ENCODE measurements at places on chromosomes 12 and 14.

- DNase-seq: no peak
These were observed 55.4 kb downstream of the TMEM121 start for GRCh38 chr14:105581551-105582341.

- DNase-seq: no peak
These were observed 48.0 kb downstream of the ETNK1 start for GRCh38 chr12:22672951-22673350.

DNA sequence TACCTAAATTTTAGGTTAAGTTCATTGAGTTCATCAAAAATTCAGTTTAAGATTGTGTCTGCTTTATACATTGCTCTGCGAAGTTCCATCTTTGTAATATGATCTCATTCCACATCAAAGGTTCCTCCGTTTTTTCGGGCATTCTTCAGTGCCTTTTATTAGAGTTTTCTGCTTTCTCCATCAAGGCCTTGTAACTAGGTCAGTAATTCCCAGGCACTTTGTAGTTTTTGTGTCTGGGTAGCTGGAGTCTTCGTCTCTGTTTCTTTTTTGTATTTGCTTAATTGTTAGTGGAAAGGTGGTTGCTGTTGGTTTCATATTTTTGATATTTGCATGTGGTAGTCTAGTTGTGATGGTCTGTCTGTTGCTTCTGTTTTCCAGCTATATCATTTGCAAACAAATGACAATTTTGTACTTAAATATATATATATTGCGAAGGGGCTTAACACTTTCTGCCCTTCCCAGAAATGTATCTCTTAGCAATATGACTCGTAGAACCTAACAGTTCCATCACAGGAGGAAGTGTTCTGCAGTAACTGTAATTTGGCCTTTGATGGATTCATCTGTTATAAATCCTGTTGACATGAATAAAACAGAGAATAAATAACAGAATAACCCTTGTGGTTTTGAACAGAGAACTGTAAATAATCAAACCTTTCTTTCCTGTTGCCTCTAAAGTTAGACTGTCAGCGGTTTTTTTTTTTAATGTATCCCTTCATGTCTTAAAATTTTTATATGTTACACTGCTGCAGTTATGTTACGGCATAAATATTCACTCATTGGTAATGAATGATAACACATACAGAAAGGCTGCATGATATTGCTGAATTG, 88.4 kb upstream of the DYNC1H1 start:
- DNase-seq: no peak

DNA sequence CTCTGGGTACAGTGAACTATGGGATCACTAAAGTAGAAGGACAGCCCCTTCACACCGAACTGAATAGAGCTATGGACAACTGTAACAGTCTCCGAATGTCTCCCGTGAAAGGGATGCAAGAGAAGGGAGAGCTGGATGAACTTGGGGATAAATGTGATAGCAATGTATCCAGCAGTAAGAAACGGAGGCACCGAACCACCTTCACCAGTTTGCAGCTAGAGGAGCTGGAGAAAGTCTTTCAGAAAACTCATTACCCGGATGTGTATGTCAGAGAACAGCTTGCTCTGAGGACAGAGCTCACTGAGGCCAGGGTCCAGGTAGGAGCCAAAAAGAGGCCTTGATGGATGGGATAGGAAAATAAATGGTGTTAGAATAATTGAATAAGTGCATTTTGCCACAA, 3.5 kb downstream of the ALX1 start:
- DNase-seq: no peak

DNA sequence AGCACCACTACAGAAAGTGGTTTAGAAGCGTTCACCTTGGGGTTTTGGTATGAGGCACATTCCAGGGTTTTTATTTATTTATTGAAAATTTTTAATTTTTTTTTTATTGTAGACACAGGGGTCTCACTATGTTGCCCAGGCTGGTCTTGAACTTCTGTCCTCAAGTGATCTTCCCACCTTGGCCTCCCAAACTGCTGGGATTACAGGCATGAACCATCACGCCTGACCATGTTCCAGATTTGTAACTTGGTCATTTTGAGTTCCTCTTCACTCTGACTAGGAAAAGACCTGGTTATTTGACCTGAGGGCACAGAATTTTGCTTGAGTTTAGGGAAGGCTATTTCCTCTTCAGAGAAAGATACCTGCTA, 3.1 kb downstream of the MLEC start:
- no peak for DNase-seq

- DNase-seq: peak; percentile 35
These were observed 19.0 kb upstream of the ATF7 start for GRCh38 chr12:53645165-53645564.

- DNase-seq: no peak
These were observed 37.1 kb downstream of the CMKLR1 start for GRCh38 chr12:108302016-108302402.

DNA sequence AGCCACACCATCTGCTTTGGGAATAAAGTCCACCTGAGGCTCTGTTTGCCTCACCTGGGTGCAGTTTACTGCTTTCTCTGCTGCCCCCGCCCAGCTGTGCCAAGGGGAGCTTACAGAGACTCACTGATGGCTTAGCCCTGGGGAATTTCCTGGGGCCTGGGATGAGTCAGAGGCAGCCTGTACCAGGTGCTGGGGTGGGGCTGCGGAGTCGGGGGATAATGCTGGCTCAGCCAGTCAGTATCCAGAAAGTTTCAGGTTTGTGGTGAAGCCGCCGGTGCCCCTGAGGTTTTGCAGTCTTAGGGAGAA, 22.3 kb downstream of the PLEKHG3 start:
- no peak for DNase-seq

DNA sequence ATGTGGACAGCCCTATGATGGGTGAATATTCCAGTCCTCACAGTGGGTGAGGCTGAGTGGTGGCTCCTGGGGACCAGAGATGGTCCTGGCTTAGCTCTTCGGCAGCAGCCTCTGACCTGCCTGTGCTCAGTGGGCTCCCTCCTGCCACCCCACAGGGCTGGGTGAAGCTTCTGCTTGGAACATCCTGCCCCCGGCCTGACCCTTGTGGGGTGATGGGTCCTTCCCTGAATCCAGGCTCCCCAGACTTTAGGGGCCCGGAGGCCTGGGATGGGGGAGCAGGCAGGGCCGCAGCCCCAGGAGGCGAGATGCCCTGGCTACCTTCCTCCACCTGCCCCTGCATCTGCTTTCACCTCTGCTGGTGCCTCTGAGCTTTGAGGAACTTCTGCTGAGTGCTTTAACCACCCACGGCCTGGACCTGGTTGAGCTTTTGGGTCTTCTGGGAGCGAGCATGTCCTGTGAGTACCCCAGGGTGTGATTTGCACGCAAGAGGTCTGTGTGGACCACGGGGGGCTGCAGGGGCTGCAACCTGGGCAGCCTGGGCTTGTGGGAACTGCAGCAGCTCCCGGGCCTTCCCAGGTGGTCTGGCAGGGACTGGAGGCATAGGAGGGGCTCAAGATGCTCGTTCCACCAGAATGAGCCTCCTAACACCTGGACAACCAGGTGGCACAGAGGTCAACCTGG, 159.5 kb downstream of the KIF26A start:
- DNase-seq: no peak

DNA sequence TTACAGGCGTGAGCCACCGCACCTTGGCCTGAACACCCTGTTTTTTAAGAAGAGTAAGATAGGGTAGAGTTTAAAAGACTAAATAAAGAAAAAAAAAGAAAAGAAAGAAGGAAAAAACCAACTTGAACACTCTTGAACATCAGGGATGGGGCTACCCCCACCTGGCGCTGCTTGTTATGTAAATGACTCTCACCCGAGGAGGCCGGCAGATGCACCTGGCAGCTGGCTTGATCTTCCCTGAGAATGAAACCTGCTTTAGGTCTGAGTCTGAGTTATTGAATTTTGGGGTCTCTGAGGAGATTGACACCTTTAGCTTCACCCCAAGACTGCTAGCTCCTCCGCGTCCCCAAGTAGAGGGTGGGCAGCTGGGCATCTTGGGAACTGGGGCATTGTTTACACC, 15.5 kb upstream of the MEG3 start:
- no peak for DNase-seq

- DNase-seq: no peak
These were observed 1001.9 kb downstream of the DIO2 start for GRCh38 chr14:79209418-79209817.

DNA sequence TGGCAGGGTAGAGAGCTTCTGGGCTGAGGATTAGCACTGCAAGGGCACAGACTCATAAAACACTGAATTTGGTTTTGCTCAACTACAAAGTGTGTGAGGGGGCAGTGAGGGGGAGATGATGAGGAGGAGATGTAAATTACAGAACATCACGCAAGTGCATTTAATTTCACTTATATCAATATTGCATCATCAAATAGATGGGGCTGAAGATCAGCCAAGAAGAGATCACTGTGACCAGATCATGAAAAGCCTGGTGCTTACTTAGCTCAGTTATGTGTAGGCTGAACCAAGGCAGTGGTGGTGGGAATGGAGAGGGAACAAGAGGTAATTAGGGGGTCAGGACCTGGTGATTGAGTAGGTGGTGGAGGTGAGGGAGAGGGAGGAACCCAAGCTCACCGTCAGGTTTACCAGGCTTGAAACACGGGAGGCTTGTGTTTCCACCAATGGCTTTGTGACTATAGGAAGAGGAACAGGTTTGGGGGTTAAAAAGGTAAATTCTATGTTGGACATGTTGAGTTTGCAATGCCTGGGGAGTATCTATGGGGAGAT, 11.3 kb downstream of the FOS start:
- DNase-seq: no peak

- peak; percentile 37 for DNase-seq
These were observed 2.0 kb downstream of the BHLHE41 start for GRCh38 chr12:26122681-26123481.

GRCh38 chr12:2215709-2216560, 163.1 kb downstream of the CACNA1C start:
- DNase-seq: no peak

- no peak for DNase-seq
These were observed 15.3 kb upstream of the TSPAN11 start for GRCh38 chr12:30911207-30911606.

DNA sequence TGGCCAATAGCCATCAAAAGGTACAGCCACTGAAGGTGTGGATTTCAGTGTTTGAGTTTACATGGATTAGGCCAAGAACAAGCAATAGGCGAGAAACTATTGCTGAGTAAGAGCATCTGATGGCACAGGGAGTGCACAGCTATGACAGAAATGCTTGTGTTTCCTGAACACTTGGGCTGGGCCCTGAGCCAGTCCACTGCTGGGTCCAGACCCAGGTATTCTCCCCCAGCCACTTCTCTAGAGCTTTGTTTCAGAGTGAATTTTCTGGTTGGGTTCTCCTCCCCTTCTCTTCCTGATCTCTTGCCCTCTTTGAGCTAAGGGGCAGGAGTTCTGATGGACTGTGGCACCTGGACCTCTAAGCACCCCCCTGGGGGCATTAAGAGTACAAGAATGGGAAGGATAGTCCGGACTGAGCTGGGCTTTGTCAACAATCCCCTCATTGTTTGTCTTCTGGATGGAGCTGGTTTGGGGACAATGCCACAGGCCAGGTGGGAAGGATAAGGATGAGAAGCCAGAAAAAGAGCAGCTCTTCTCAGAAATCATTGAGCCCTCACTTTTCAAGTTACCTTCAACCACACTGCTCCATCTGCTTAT, 8.3 kb downstream of the HOXC5 start:
- DNase-seq: no peak

DNA sequence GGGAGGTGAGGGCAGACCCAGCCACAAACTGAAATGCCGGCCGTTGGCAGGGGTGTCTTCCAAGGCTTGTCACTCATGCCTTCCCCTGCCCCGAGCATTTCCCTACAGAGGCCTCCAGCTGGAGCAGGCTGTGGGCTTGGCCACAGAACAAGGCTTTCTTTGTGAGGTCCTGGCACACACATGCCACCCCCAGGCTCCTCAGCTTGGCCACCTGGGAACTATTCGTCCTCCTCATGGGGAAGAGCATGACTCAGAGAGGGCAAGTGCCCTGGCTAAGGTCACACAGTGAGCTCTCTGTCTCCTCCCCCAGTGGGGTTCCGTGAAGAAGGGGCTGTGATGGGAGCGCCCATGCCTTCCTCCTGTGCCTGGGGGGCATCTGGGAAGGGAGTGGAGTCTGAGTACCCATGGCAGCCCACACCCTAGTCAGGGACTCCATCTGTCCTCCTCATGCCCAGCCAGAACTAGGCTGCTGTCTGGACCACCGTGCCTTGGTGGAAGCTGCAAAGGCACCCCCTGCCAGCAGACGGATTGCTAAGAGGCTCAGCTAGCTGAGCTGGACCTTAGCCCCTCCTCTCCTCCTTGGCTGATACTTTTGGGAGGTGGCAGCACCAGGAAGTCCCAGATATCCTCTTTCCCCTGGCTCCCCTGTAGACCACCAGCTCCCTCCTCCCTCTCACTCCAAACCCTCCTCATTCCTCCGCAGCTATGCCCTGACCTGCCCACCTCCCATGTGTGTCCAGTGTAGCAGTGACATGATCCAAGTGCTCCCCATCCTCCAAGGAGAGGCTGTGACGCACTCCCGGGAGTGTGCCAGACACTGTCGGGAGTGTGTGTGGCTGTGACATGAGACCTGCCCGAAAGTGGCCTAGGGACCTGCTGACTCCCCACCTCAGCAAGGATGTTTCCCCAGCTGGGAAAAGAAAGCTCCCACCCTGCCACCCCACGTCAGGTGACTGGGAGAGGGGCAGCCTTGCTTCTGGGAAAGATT, 21.4 kb downstream of the ABCB9 start:
- DNase-seq: peak; percentile 73

- DNase-seq: no peak
These were observed 108.0 kb upstream of the MAX start for GRCh38 chr14:65210118-65210821.

DNA sequence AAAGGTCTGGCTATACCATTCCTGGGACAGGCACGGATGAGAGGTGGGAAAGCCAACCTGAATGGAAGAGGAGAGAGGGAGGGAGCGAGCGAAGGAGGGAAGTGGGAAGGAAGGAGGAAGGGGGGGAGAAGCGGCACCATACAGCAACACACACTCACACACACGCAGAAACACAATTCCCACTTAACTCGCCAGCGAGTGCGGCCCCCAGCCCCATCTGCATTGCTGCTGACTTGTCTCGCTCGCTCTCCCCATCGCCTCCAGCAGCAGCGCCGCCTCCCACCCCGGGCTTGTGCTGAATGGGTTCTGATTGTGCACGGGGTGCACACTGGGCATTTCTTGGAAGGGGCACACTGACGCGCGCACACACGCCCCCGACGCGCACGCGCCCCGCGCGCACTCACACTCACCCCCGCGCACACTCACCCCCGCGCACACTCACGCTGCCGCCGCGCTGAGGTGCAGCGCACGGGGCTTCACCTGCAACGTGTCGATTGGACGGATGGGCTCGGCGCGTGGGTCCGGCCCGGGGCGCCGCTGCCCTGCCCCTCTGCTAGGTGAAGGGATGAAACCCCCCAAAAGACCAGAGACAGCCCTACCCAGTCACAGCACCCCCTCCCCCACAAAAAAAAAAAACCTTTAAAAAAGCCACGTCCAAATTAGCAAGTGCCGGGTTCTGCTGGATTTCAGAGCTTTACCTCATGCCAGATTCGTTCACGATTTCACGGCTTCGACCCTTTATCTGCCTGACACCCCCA, 685 bp downstream of the GRIN2B start:
- no peak for DNase-seq
